ENCODE measurements at places on chromosomes 6 and 20.

DNA sequence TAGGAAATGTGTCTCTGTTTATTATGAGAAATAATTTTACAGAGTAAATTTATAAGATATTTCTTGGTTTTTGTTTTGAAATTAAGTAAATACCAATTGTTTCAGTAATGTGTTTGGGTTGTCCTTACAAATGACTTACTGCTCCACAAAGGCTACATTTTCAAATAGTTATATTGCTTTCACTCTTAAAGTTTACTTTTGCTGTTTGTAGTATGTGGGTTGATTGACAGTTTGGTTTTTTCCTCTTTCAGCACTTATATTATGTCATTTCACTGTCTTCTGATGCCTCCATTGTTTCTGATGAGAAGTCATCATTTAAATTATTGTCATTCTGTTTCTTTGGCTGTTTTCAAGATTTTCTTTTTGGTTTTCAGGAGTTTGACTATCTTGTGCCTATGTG, 34.9 kb upstream of the SUMO4 start:
- DNase-seq = no peak

DNA sequence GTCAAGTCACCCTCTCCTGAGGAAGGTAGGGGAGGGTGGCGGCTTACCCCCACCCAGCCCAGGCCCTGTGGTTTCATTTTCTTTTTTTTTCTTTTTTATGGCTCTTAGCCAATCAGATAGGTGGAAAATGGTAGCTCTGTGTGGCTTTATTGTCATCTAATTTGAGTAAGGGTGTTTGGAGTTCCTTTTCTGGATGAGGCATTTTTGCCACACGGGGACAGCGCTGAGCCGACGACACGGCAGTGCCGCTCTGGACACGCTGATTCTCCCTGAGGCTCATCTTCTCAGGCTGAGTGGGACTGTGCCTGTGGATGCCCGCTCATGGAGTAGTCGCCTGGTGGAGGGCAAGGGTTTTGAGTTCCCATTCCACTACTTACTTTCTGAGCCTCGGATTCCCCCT, 37.6 kb upstream of the ANGPT4 start:
- no peak for DNase-seq

DNA sequence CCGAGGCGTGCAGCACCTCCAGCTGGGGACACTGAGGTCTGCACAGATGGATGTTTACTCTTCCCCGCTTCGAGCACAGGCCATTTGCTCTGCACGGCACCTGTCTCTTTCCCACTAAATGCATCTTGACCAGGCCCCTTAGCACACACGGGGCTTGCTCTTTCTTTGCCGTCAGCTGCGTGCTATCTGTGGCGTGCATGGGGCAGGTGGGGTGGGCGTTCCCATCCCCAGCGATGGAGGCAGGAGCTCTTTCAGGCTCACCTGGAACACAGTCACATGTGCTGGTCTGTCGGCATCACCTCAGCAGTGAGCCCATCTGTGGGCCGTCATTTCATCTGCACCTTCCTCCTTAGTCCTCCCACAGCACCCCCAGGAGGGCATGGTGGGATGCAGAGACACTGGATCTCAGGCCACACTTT, 35.1 kb downstream of the RBM38 start:
- DNase-seq = no peak

- no peak for DNase-seq
These were observed 557.7 kb upstream of the NRSN1 start for GRCh38 chr6:23568292-23568691.

DNA sequence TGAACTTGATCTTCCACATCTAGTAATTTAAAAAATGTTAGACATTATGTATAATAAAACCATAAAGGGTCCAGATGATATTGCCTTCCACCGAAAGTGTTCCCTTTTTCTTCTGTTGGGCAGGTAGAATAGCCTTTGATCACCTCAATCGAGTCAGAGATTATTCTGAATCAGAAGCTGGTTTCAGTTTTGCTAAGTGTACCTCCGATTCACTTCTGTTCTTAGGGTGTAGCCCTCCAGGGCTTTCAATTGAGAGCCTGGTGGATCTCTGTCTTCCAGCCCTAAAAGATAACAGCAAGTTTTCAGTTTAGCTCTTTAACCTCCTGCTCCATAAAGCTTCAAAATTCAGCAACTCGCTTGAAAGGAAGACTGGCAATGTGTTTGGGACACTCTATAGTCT, 21.1 kb upstream of the AIG1 start:
- DNase-seq = no peak

DNA sequence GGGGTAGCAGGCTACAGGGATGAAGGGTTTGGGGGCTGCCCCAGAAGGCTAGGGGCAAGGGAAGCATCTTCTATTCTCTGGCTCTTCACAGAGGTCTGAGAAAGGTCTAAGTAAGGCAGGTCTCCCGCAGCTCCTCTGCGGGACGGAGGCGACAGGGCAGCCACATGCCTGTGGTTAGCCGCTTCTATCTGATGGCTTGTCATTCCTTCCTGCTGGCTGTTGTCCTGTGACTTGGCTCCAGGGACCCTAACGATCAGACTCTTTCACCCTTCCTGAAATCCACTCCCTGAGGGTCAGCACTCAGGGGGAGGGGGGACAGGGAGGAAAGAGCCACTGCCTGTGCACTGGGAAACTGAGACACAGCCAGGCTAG, 673 bp downstream of the CST7 start:
- no peak for DNase-seq

GRCh38 chr6:138331444-138331843, 46.3 kb upstream of the SMIM28 start:
- no peak for DNase-seq

DNA sequence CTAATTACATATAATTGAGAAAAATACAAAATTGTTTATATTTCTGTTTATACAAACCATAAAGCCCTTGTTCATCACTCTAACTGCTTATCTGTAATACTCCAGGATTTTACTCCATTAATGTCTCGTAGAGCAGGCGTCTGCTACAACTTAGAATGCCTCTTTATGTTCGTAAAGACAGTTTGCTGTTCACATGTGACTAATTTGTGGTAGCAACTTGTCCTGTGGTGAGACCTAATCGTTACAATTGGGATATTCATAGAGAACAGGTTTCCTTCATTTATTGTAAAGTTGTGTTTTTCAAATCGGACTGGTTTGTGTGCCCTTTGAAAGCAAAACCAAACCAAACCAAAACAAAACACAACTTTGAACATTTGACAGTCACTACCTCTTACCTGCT, 149.7 kb downstream of the ASCC3 start:
- DNase-seq = no peak

GRCh38 chr6:142816031-142816430, 128.9 kb downstream of the HIVEP2 start:
- DNase-seq = no peak

DNA sequence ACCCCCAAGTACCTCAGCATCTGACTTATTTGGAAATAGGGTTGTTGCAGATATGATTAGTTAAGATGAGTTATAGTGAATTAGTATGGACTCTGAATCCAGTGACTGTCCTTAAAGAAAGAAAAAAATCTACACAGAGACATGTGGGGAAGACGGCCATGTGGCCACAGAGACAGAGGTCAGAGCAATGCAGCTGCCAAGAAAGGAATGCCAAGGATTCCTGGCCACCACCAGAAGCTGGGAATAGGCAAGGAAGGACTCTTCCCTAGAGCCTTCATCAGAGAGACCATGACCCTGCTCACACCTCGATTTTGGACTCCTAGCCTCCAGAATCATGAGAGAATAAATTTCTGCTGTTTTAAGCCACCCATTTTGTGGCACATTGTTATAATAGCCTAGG, 81.8 kb downstream of the FYN start:
- DNase-seq = no peak

GRCh38 chr6:81834141-81834681, 81.7 kb upstream of the TENT5A start:
- no peak for DNase-seq

DNA sequence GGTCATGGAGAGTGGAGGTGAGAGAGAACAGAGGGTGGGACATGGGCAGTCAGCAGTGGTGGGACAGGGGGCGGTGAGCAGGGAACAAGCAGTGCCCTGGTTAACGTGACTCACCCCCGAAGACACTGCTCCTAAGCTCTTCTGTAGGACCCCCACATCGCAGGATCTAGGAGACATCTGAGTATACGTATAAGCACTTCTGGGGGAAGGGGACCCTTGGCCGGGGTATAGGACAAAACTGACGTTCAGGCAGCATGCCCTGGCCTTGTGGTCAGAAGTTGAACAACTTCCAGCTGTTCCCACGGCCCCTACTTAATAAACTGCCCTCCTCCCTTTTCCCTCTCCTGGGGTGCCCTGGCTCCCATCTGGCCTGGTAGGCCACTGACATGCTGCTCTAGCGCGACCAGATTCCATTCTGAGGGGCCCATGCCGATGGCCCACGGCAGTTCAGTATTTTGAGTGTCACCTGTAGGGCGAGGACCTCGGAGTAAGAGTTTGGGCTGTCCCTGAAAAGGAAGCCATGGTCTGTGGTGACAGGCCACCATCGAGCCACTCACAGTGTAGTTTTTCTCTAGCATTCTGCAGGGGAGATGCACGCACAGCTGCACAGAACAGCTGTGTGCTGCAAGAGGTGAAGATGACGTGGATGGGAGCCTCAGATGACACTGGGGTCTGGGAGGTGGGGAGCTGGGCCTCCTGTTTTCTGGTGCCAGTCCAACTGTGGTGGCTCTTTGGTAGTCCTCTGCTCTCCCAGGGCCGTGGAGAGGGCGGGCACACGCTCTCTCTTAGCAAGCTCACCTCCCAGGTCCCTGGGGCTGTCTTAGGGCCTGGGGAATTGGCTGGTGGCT, 38.4 kb downstream of the PPP1R3G start:
- no peak for DNase-seq

GRCh38 chr6:73610444-73611275, 43.1 kb downstream of the SLC17A5 start:
- peak; percentile 16 for DNase-seq
